Kidney epithelial cell (primary cell): ENCODE measurements at places on chromosomes 12 and 14. TPM values are rescaled to one million over a fixed set of nuclear protein-coding genes. Genes with fewer than 3 reads are reported as not detected.

GRCh38 chr14:34438438-34438837 lies 23.6 kb downstream of the SPTSSA start:
- DNase-seq = no peak

GRCh38 chr12:124607681-124608425 lies 40.4 kb upstream of the NCOR2 start:
- DNase-seq = no peak

DNA sequence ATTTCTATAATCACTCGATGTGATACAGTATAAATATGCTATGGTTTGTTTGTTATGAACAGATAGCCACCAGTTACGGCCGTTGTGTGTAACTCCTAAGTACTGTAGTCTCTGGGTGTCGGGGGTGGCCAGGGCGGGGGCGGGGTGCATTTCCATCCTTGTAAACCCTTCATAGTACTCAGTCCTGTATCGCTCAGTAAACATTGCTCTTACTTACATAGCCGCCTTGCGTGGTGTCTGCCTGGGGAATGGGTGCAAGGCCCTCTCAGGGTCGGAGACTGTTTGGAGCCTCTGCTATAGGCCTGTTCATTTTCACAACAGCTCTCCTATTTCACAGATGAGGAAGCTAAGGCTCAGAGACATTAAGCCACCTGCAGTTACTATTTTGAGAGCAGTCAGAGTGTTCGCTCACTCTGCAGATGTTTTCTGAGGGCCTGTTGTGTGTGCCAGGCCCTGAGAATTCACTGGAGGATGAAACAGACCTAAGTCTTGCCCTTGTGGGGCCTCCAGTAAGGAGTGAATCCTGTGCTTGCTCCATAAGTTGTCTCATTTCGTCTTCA lies 42.5 kb downstream of the JDP2 start:
- no peak for DNase-seq

- peak; percentile 35 for DNase-seq
Measured at GRCh38 chr12:62866451-62867082, 68.4 kb downstream of the PPM1H start.

DNA sequence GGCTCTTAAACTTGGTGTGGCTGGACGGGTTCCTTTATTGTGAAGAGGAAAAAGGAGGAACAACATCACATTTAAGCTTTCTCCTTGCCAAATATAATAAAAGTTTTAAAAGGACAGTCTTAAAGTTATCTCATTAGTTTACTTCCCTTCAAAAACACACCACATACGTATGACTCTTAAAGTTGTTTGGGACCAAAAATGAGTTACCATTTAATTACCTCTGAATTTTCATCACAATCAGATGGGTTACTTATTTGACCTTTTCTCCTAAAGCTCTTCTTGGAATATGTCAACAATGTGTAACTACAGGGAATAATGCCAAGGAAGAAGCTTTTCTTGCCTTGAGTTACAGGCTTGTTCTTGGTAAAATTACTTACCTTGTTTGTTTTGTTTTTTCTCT lies 16.4 kb downstream of the RAB21 start:
- DNase-seq = no peak

- DNase-seq = no peak
Measured at GRCh38 chr12:52398176-52398575, 8.0 kb downstream of the KRT82 start.

Gene SERPINA10
- not detected in 2 replicates for total RNA-seq

Gene FGF6
- total RNA-seq = not detected in 2 replicates

- DNase-seq = peak; percentile 26
Measured at GRCh38 chr14:58746261-58746660, 108.5 kb downstream of the DACT1 start.

Gene KRT72
- total RNA-seq = not detected in 2 replicates

GRCh38 chr12:93742110-93742934 lies 65.1 kb downstream of the CRADD start:
- DNase-seq = no peak

DNA sequence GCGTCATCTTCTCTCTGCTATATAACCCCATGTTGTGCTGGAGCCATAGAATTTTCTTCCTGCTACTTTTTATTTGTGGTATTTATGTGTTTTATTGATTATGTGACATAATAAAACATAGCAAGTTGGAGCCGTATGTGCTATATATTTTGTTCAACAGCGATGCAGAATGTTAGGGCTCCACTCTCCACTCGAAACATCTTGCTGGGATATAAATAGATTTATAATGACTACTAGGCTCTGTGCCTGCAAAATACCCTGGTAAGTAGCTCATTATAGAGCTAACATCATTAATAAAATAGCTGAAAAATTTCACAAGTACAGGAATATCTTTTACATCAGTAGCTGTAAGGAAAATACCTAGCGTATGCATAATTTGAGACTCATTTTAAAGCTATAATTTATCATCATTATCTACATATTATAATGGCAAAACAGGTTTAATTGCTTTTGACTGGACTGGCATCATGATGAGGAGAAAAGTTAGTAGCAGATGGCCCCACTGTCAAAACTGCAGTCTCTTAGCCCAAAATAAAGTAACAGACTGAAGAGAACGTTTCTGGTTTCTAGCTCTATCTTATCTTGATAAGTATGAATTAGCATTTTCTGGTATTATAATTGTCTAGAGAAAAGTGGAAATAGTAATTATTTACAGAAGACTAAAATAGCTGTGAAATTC lies 263.0 kb downstream of the NEDD1 start:
- no peak for DNase-seq

Gene GALNT6
- total RNA-seq = 35.0 and 45.7 TPM in 2 replicates

GRCh38 chr14:69263771-69264170 lies 3.8 kb downstream of the GALNT16 start:
- DNase-seq = no peak

GRCh38 chr12:24057920-24058476 lies 108.5 kb upstream of the SOX5 start:
- no peak for DNase-seq

DNA sequence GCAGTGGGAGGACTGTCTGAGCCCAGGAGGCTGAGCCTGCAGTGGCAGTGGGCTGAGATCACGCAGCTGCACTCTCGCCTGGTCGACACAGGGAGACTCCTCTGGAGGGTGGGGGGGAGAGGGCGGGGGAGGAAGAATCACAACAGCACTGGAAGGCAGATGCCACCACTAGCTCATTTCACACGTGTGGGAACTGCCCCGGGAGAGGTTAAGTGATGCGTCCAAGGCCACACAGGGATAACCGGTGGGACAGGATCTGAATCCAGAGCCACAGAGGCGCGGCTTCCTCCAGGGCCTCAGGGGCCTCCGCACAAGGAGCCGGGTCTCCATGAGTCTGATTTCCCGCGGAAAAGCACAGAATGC lies 20.8 kb downstream of the STX2 start:
- no peak for DNase-seq

DNA sequence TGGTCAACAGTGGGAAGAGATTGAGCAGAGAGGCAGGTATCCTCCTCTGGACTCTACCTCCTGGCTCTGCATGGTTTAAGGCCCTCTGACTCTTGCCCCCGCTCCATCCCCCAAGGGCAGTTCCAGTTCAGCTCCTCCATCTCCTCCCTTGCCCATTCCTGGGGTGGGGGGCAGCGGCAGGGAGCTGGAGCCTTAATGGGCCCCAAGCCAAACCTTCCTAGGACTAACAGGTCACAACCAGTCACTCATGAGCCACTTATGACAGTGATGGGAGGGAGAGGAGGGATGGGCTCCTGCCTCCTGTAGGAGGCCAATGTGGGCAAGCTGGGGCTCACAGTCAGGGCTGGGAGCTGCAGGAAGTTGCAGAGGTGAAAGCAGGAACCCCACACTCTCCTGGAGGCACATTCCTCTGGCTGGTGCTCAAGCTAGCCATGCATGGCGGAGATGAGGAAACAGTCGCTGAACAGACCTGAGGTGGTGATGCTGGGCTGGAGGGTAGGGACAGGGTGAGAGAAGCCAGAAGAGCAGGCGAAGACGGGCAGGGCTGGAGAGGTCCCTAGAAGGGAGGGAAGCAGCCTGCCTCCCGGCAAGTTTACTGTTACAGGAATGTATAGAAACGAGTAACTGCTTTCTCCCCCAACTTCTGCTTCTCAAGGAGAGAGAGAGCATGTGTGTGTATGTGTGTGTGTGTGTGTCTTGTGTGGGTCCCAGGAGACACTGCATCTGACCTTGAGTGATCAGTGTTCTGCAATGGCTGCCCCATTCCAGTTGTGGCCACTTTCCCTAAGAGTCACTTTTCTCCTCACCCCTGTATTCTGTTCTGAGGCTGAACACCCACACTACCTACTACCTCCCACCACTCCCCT lies 5.0 kb upstream of the RAPGEF3 start:
- peak; percentile 89 for DNase-seq
